Hindlimb muscle (tissue), 1 donor: ENCODE measurements at places on chromosomes 6 and 20.

DNA sequence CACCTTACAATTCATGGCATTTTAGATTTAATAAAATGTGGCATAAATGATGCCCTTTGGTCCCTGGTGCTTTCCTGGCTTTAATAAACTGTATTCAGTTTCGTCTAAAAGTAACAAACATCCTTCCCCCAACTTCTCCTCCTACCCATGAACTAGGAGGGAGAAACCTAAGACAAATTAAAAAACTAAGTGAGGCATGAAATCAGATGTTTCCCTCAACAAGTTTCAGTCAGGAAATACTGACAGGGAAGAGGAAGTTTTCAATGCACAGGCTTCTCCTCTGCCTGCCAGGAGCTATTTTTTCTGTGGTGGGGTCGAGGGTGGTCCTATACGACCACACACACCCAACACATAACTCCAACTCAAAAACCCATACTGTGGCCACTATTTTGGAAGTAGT is 10.0 kb downstream of the HBS1L start:
- no peak for DNase-seq

- DNase-seq: no peak
These were observed 16.3 kb downstream of the NCOA5 start for GRCh38 chr20:46073443-46073842.

DNA sequence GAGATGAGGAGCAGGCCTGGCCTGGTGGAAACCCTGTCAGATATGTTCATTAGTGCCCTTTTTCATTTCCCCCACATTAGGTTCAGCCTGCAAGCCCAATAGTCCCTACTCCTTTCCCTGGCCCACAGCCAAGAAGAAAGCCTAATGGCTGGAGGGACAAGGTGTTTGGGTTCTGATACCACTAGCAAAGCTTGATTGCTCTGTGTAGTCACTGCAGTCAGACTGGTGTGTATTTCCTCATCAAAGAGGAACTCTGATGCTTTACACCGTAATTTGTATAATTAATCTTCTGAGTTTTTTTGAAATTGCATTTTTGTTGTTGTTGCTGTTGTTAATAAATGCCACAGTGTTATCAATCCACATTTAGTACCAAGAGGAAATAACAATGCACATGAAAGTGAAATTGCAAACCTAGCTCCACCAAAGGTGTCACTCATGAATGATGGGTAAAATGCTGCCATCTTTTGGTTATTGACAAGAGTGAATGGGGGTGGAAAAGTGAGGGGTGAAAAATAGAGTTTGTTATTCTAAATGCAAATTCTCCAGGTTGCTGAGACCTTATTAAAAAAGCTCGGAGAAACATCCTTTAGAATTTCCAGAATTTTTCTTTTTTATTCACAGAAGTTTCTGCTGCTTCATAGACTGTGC is 320.2 kb upstream of the POU3F2 start:
- no peak for DNase-seq

- no peak for DNase-seq
These were observed 250.0 kb upstream of the CDH4 start for GRCh38 chr20:61002090-61002489.

- DNase-seq: no peak
These were observed 146.9 kb upstream of the MYLIP start for GRCh38 chr6:15981956-15982355.

GRCh38 chr6:498795-499231 is 107.3 kb downstream of the IRF4 start:
- DNase-seq: no peak

DNA sequence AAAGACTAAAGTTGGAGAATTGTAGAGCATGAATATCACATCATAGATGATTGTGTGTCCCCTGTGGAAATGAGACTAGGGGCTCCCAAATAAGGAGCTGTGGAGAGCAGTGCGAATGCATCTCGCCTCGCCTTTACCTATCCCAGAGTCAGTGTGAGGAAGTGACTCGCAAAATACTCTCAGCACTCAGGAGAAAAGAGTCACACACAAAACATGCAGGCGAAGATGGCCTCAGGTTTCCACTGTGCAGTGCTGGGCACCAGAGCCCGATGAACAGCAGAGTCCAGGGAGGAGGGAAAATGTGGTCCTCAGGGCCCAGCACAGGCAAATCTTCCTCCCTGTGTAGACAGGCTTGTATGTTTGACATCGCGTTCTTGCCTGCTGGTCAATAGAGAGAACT is 126.5 kb upstream of the AFDN start:
- DNase-seq: no peak

DNA sequence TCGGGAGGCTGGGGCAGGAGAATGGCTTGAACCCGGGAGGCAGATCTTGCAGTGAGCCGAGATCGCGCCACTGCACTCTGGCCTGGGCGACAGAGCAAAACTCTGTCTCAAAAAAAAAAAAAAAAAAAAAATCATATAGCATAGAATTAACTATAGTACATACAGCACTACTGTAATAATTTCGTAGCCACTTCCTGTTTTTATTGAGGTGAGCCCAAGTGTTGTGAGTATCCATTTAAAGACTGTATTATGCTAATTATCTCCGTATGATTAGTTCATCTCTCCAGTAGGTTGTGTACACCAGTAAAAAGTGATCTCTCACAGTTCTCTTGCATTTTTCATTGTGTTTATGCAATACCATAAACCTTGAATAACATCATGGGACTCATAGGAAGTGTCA is 70.6 kb downstream of the IYD start:
- DNase-seq: no peak

GRCh38 chr20:46802722-46803121 is 91.9 kb upstream of the EYA2 start:
- no peak for DNase-seq
